ENCODE measurements at places on chromosomes 5 and 9. TPM values are rescaled to one million over a fixed set of nuclear protein-coding genes. Genes with fewer than 3 reads are reported as not detected.

The PRRT1B gene
- polyA plus RNA-seq, result 1.5 TPM

- DNase-seq, result peak; percentile 15
Observed at GRCh38 chr9:117242082-117242481, 172.8 kb downstream of the ASTN2 start.

DNA sequence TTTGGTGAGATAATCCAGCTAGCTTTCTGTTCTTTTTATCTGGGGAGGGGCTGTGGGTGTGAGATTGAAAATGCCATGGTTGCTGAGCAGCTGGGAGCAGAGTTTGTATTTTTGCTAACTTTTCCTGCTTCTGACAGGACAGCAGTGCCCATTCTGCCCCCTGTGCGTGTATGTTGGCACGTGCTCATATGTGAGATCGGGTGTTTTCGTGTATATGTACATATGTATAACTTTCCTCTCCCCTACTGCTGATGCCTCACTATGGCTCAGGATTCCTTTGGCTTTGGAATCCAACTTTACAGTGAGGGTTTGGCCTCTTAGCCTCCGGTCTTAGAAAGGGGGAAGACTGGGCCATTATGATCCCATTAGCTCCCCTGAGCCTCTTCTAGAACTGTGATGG lies 38.3 kb downstream of the RGS3 start:
- DNase-seq, result no peak

The CSF1R gene
- 16.1 TPM for polyA plus RNA-seq

GRCh38 chr5:124570285-124571035 lies 176.0 kb downstream of the ZNF608 start:
- no peak for DNase-seq

- no peak for DNase-seq
Observed at GRCh38 chr5:54066433-54066832, 243.9 kb downstream of the ARL15 start.

GRCh38 chr9:131937451-131937850 lies 142.2 kb downstream of the MED27 start:
- DNase-seq, result no peak

DNA sequence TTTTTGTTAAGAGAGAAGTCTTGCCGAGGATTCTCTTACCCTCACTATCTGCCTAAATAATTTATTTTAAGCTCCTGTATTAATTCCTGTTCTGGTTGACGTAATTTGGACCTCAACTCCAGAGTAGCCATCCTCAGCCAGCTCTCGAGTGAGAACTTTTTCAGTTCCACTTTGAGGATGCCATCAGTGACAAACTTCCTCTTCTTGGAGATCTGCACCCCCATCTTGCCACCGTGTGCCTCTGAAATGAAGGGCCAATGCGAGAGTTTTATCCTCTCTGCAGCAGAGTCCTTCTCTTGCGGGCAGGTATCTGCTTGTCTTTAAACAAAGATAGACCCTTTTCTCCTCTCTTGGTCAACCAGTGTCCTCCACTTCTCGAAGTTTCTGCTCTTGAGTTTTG lies 19.5 kb upstream of the TMEM174 start:
- no peak for DNase-seq

GRCh38 chr9:70924895-70925547 lies 196.4 kb downstream of the TRPM3 start:
- peak; percentile 59 for DNase-seq

DNA sequence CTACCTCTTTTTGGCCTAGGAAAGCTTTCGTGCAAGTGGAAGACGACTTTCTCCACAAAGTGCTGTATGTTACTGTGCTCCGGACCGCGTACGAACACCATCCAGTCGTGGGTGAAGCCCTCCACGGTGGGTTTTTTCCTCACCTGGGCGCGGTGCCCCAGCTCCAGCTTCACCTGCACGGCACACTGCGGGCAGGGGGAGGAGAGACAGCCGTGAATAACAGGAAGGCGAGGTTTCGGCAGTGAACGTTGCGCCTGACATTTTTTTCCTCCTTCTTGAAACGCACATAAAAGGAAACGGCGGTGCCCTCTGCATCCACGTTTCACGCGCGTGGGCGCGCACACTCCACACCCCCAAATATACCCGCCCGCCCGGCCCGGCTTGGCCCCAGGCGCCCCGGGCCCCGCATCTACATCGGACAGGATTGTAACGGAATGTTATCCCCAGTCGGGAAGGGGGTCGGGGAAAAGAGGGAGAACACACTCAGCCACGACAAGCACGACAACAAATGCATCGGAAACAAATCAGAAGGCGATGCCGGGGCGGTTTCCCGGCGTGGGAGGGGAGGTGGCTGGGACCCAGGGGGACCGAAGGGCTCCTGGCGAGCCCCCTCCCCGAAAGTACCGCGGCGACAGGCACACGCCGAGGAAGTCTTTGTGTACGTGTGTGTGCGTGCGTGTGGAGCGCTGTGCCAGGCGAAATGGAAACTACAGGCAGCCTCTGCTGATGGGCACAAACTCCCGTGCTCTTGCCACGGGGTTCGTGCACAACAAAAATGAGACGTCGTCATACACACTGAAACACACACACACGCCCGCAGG lies 1.4 kb downstream of the MLLT3 start:
- DNase-seq, result peak; percentile 24

GRCh38 chr9:90961375-90961774 lies 159.8 kb downstream of the SYK start:
- DNase-seq, result no peak

The SAXO1 gene
- polyA plus RNA-seq, result 0.18 TPM

The FOXD4L3 gene
- polyA plus RNA-seq, result not detected

DNA sequence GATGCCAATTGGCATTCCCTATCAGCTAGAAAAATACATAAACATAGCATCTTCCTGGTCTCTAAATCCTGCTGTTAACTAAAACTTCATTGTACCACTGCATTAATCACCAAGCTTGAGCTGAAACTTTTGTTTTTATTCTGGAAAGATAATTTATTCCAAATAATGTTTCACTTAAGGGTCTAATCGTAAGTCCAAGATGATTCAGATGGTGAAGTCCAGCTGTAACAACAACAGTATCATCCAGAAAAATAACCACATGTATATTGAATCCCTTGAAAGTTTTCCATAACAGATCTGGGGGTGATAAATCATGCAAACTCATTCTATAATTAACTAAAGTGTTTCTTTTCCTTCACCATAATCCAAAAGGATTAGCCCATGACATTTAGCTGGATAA lies 23.9 kb downstream of the RORB start:
- DNase-seq, result no peak

The C9orf50 gene
- polyA plus RNA-seq, result 1.2 TPM

The SNCAIP gene
- polyA plus RNA-seq, result 25.6 TPM

GRCh38 chr5:41748631-41749030 lies 121.6 kb downstream of the OXCT1 start:
- no peak for DNase-seq

- no peak for DNase-seq
Observed at GRCh38 chr5:119341452-119342349, 14.1 kb upstream of the TNFAIP8 start.

DNA sequence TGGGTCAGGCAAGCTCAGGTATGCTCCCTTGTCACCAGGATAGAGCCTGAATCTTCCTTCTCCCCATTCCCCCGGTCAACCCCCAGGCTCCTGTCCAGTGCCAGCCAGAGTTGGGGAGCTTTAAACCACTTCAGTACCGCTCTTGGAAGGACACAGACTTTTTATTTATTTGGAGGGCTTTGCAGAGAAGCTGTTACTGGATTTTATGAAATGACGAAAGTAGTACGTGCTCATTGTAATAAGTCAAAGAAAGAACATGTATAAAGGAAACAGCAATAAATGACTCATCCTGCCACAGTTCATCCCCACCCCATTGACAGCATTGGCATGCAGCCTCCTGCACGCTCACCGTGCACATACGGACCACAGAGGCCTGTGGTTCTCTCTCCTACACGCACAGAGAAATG lies 230.3 kb downstream of the AUH start:
- DNase-seq, result no peak

The IARS1 gene
- 96.5 TPM for polyA plus RNA-seq

DNA sequence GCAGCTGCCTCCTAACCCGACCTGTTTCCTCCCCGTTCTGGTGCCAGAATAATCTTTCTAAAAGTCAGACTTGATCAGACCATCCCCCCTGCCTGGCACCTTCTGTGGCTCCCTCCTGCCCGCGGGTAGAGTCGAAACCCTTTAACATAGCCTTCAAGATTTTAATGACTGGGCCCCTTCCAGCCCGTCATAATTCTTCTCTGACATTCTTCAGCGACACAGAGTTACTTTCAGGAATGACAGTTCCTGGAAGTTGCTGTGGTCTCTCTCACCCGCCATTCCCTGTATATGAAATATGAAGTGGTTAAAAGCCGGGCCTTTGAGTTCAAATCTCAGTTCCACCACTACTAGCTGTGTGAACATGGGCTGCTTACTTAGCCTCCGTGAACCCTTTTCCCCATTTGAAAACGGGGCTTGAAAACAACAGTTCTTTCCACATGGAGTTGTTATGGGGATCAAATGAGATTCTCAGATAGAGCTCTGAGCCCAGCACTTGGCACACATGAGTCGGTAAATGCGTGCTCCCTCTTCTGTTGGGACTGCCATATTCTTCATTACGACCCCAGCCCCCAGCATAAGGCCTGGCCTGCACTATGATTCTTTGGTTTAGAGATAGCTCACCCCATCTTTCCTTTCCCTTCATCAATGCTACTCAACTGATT lies 737 bp downstream of the NANS start:
- peak; percentile 52 for DNase-seq

The SLC36A2 gene
- 16.0 TPM for polyA plus RNA-seq

- no peak for DNase-seq
Observed at GRCh38 chr9:3906437-3907213, 380.8 kb upstream of the RFX3 start.

The SPATA31D1 gene
- polyA plus RNA-seq, result not detected

DNA sequence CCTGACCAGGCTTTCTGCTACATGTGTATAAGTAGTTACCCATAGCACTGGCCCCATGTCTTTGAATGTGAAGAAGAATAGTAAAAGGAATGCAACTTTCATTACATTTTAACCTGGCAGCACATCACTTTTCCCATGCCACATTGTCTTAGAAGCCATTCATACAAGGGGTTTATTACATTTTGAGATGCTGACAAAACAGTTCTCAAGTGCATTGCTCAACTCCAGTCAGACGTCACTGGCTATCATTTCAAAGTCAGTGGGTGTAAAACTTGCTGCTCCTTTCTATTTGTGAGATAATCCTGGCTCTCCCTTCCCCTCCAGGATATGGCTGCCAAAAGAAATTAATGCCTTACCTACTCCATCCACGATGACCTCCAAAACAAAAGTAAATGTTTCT lies 97.0 kb upstream of the VCAN start:
- DNase-seq, result no peak

The SPINK4 gene
- polyA plus RNA-seq, result not detected

Measured in renal pelvis (tissue), 12 donors.